ENCODE measurements at places on chromosomes 4 and X. TPM values are rescaled to one million over a fixed set of nuclear protein-coding genes. Genes with fewer than 3 reads are reported as not detected.

GRCh38 chrX:47420265-47420664 is 49.9 kb downstream of the ZNF157 start:
- H3K27me3 ChIP-seq, result no peaks in the 10 kb centered on the region
- no peak for DNase-seq

DNA sequence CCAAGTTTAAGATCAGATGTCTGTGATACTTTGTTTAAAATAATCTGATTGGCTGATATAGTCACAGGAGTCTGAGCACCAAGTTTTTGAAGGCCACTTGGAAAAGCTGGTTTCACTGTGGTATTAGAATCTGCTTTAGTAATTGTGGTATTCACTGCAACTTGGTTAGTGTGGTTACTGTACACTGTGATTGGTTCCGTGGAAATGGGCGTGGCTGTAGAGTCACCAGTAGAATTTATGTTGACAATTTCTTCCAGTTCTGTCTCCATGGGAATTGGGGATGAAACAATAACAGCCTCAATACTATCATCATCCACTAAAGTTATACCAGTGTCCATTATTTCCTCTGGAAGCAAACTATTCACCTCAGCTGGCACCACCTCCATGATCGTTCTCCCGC is 26.2 kb downstream of the LIN54 start:
- H3K4me1 ChIP-seq, result peaks cover 5% of the 10 kb centered on the region
- H3K27me3 ChIP-seq, result no peaks in the 10 kb centered on the region
- DNase-seq, result no peak
- peaks cover 4% of the 10 kb centered on the region for H3K36me3 ChIP-seq
- no peak overlapping the region for H3K27ac ChIP-seq
- H3K4me3 ChIP-seq, result no peak overlapping the region

DNA sequence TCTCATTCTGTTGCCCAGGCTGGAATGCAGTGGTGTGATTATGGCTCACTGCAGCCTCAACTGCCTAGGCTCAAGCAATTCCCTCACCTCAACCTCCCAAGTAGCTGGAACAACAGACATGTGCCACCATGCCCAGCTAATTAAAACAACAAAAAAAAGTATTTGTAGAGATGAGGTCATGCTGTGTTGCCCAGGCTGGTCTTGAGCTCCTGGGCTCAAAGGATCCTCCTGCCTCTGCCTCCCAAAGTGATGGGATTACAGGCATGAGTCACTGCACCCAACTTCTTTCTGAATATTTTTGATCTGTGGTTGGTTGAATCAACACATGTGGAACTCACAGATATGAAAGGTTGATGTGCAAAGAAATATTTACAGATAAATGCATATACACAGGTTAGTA is 18.5 kb upstream of the SEPTIN11 start:
- H3K4me1 ChIP-seq, result no peaks in the 10 kb centered on the region
- DNase-seq, result no peak
- H3K27ac ChIP-seq, result no peak overlapping the region
- H3K36me3 ChIP-seq, result no peaks in the 10 kb centered on the region
- no peak overlapping the region for H3K4me3 ChIP-seq

DNA sequence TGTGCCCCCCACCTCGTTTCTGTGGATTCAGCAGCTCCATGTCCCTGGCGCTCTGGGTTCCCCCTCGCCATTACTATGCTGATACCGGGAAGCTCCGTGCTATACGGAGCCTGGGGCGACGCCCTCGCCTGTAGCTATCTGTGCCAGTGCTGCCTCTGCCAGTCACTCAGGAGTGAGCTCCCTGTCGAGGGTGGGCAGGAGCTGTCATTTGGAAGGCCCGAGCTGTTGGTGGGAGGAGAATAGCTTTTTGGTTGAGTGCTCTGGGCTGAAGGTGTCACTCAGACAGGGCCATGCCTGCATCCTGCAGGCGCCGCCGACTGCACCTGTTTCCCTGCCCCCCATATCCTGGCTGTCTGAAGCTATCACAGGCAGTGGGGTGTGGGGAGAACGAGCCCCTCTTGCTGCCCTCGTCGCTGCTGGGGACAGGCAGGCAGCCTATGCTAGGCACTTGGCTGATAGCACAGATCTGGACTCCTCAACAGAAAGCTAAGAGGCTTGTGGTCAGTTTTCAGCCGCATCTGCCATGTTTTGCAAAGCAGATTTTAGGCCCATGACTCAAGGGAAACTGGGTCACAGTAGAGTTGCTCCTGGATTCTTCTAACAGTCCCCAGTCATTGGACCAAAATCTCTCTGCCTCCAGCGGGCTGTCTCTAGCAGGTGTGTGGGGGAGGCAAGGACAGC is 31.8 kb downstream of the CPLX1 start:
- H3K4me3 ChIP-seq, result no peak overlapping the region
- peaks cover 18% of the 10 kb centered on the region for H3K4me1 ChIP-seq
- peaks cover 64% of the 10 kb centered on the region for H3K27me3 ChIP-seq
- no peak overlapping the region for H3K27ac ChIP-seq
- H3K36me3 ChIP-seq, result no peaks in the 10 kb centered on the region

- no peaks in the 10 kb centered on the region for H3K27me3 ChIP-seq
- H3K4me3 ChIP-seq, result no peak overlapping the region
- DNase-seq, result no peak
- H3K4me1 ChIP-seq, result no peaks in the 10 kb centered on the region
Observed at GRCh38 chr4:52143815-52144214, 92.7 kb downstream of the SPATA18 start.

DNA sequence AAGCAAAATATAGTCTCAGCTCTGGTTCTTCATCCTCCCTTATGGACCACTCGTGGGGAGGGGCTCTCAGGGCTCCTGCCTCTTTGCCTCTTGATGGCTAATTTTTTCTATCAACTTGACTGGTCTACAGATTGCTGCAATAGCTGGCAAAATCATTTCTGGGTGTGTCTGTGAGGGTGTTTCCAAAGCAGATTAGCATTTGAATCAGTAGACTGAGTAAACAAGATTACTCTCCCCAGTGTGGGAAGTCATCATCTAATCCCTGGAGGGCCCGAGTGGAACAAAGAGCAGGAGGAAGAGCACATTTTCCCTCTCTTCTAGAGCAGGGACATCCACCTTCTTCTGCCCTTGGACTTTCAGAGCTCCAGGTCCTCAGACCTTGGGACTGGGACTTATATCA is 153.5 kb downstream of the STK32B start:
- H3K36me3 ChIP-seq, result no peaks in the 10 kb centered on the region
- no peaks in the 10 kb centered on the region for H3K4me1 ChIP-seq
- no peak overlapping the region for H3K4me3 ChIP-seq
- H3K27me3 ChIP-seq, result no peaks in the 10 kb centered on the region
- no peak overlapping the region for H3K27ac ChIP-seq
- DNase-seq, result no peak

- DNase-seq, result no peak
- H3K27ac ChIP-seq, result peak overlapping the region; percentile 69
- H3K4me3 ChIP-seq, result no peak overlapping the region
- peaks cover 34% of the 10 kb centered on the region for H3K36me3 ChIP-seq
Observed at GRCh38 chr4:7805533-7806337, 133.9 kb downstream of the AFAP1 start.

GRCh38 chr4:184402239-184402638 is 72.1 kb downstream of the IRF2 start:
- no peak overlapping the region for H3K4me3 ChIP-seq
- no peak for DNase-seq
- peaks cover 72% of the 10 kb centered on the region for H3K36me3 ChIP-seq
- no peaks in the 10 kb centered on the region for H3K27me3 ChIP-seq
- peaks cover 7% of the 10 kb centered on the region for H3K4me1 ChIP-seq
- H3K27ac ChIP-seq, result no peak overlapping the region

DNA sequence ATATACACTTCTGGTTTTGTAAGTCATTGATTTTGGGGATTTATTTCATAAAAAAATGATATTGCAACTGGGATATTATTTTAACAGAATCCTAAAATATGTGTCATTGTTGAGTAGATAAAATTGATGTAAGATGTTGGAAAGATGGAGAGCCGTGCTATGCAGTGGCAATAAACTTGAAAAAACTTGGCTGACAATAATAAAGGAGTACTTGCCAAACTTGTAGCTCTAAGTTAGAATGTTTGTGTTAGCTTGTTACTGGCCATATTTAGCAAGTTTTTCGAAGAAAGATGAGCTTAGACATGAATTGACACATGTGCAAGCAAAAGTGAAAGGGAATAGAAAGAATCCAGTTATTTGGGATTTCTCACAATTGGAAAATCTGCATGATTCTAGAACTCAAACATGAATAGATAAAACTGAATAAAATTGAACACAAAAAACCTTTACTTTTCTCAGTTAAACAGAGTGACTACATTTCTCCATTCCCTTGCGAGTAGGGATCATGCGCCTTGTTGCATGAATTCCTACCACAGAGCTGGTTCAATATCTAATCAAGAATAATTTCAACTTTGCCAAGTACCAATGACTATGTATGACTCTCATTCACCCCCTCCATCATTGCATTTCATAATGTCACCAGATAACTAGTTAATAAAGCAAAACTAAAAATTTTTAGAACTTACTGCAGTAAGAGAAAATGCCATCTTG is 327.8 kb downstream of the CAMK2D start:
- no peak overlapping the region for H3K4me3 ChIP-seq
- H3K4me1 ChIP-seq, result peaks cover 6% of the 10 kb centered on the region
- H3K27me3 ChIP-seq, result no peaks in the 10 kb centered on the region

GRCh38 chr4:123870216-123870876 is 473.8 kb downstream of the SPRY1 start:
- peaks cover 3% of the 10 kb centered on the region for H3K4me1 ChIP-seq
- no peak for DNase-seq
- no peak overlapping the region for H3K4me3 ChIP-seq
- no peak overlapping the region for H3K27ac ChIP-seq
- H3K36me3 ChIP-seq, result no peaks in the 10 kb centered on the region

DNA sequence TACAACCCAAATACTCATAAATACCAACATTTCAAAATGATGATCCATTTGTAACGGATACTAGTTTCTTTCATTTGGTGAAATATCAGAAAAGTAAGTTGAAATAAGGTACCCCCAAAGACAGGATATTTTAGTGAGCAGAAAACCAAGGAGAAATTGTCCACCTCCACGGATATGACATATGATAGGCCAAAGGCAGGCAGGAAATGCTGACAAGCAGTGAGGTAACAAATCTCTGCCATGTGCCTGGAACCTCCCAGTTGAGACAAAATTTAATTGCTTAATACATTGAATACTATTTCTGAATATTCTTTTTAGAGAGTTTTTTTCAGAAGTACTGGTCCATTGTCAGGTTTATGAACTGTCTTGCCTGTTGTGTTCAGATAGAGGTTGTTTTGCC is 118.8 kb downstream of the GATB start:
- no peak for DNase-seq
- H3K27me3 ChIP-seq, result no peaks in the 10 kb centered on the region
- no peak overlapping the region for H3K4me3 ChIP-seq
- no peak overlapping the region for H3K27ac ChIP-seq
- H3K4me1 ChIP-seq, result no peaks in the 10 kb centered on the region

DNA sequence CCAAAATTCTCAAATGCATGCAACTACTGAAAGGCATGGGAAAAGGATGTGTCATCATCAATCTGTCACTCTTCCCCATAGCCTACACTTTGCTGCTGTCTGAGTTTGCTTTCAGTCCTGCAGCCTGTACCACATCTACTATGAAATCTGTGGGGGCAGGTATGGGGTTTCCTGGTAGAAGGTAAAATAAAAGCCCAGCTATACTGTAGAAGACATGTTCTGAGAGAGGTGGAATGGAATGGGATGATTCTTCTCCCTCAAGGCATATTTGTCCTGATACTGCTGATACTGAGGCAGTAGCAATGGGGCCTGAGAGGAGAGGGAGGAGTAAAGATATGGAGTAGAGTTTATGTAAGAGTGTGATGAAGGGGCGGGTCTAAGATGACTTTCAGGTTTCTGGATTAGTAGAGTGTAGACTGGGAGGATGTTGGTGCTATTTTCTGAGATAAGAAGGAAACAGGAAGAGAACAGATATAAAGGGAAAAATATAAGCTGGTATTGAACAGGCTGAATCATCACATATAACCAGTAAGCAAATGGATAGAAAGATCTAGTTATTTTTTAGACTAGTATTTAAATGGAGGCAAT is 38.7 kb upstream of the GYPA start:
- no peak overlapping the region for H3K4me3 ChIP-seq
- DNase-seq, result no peak
- no peaks in the 10 kb centered on the region for H3K27me3 ChIP-seq
- no peaks in the 10 kb centered on the region for H3K36me3 ChIP-seq
- H3K4me1 ChIP-seq, result no peaks in the 10 kb centered on the region

DNA sequence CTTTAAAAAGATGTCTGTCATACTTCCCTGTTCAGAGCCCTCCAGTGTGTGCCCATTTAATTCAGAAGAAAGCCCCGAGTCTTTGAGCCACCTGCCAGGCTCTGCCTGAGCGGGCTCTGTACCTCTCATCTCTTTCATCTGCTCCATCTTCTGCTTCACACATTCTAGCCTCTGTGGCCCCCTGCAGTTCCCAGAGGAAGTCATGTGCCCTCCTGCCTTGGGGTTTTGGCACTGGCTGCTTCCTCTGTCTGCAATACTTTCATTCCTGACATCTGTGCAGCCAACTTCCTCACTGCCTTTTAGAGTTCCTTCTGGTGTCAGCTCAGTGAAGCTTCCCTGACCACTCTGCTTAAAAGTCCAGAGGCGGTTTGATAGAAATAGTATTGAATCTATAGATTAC is 6.2 kb upstream of the STK32B start:
- H3K36me3 ChIP-seq, result no peaks in the 10 kb centered on the region
- no peak overlapping the region for H3K4me3 ChIP-seq
- no peak overlapping the region for H3K27ac ChIP-seq
- no peak for DNase-seq
- no peaks in the 10 kb centered on the region for H3K4me1 ChIP-seq
- H3K27me3 ChIP-seq, result peaks cover 6% of the 10 kb centered on the region

DNA sequence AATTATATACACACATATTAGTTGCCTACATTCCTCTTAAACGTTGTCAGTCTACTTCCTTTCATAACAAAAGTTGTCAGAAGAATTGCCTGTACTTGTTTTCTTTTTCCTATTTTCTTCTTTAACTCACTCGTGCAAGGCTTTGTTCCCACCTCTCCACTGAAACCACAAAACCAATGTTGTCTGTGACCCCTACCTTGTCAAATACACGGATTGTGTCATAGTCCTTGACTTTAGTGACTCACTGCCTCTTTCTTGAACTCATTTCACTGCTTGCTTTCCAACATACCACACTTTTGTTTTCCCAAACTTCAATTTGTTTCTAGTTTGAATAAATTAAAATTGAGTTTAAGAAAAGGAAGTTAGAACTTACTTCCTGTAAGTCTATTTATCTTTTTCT is 283.9 kb upstream of the AGA start:
- no peak for DNase-seq
- no peaks in the 10 kb centered on the region for H3K4me1 ChIP-seq
- H3K27me3 ChIP-seq, result no peaks in the 10 kb centered on the region
- H3K27ac ChIP-seq, result no peak overlapping the region

DNA sequence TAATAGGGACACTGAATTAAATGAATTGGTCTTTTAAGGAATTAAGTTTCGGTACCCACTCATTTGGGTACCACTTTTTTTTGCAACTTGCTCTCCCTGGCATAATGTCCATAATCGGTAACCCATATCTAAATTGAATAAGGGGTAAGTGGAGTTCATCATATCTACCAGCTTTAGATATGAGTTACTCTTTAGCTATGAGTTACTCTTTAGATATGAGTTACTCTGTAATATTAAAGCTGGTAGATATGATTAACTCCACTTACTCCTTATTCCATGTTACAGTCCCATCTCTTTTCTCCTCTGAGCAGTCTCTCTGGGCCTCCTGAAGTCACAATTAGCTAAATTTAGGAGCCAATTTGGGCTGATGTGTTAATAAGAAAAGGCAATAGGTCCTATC is 85.7 kb downstream of the TEX13C start:
- no peaks in the 10 kb centered on the region for H3K4me1 ChIP-seq
- DNase-seq, result peak; percentile 9
- no peaks in the 10 kb centered on the region for H3K27me3 ChIP-seq
- no peak overlapping the region for H3K4me3 ChIP-seq
- H3K27ac ChIP-seq, result no peak overlapping the region
- no peaks in the 10 kb centered on the region for H3K36me3 ChIP-seq

EXOC1L gene
- polyA plus RNA-seq, result not detected

PSAPL1 gene
- polyA plus RNA-seq, result 0.49 TPM

TMSB15A gene
- 18.6 TPM for polyA plus RNA-seq

FRMPD4 gene
- polyA plus RNA-seq, result 0.19 TPM

STARD8 gene
- 2.6 TPM for polyA plus RNA-seq

IL2 gene
- polyA plus RNA-seq, result 0.24 TPM

Measured in large intestine (tissue), 12 donors.